ENCODE measurements at places on chromosomes 1 and 21.

DNA sequence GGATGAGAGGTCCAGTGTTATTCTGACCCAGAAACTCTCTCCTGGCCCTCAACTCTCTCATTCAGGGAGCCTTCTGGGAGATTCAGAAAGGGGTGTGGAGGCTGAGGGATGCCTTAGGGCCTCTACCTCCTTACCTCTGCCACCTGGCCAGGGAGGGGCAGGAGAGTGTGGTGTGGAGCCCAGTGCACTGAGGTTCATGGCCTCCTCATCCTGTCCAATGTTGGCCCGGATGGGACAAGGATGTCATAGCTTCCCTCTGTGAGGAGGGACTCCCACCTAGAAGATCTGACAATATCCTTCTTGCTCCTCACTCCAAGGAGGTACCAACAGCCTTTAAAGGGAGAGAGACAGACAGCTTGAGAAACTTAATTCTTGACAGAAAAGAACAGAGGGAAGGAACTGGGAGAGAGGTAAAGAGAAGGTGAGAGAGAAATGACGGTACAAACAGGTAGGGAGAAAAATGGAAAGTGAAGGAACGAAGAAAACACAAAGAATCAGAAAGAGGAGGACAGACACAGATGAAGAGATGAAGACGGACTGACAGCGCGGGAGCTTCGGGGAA, 779 bp downstream of the BEND5 start:
- DNase-seq: no peak

GRCh38 chr21:45261093-45261492, 26.6 kb downstream of the POFUT2 start:
- no peak for DNase-seq

DNA sequence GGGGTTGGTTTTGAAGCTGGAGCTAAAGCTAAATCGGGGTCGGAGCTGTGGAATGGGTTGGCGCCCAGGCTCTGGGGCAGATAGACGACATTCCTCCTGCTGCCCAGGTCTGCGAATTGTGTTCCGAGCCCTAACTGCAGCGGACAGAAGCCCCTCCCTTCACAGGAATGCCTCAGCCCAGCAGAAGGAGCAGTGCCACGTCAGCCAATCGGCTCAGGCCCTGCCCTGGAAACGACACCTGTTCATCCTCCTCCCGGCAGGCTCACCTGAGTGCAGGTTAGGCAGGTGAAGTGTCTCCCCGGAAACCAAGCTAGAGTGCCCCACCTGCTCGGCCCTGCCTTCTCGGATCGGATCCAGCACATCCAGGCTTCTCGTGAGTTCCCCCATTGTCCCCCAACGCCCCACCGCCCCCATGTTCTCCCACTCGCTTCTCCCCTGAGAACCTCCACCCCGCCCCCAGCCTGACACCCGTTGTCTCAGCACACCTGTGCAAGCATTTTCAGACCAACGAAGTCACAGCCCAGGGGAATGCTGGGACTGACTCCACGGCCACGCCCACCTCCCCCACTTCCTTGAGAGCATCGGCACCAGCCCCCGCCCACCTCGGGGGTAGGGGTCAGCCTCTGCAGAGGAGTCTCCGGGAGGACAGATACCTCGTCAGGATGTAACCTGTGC, 775 bp downstream of the TMEM125 start:
- no peak for DNase-seq

- DNase-seq: no peak
Measured at GRCh38 chr1:23376890-23377811, 7.5 kb upstream of the ZNF436 start.

DNA sequence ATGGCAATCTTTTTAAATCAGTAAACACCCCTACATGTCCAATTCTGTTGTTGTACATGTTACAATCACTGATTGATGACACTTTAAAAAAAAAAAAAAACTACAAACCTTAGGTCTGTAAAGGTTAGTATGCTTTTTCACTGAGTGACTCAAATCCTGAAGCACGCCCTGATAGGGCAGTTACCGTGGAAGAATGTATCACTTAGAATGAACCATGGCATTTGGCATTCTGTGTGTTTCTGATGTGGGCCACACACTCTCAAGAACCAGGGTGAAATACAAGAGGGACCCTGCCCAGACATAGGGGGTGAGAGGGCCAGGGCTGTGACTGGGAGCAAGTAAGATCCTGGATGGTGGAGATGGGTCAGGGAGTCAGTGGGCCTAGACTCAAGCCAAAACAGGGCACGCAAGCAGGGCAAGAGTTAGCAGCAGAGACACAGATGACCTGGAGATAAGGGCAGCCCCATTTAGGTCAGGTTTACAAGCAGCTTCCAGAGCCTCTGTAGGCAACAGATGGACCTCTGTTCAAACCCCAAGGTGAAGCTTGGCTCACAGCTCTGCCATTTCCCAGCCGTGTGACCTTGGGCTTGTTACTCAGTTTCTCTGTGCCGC, 47.6 kb upstream of the DMRTB1 start:
- DNase-seq: peak; percentile 21

DNA sequence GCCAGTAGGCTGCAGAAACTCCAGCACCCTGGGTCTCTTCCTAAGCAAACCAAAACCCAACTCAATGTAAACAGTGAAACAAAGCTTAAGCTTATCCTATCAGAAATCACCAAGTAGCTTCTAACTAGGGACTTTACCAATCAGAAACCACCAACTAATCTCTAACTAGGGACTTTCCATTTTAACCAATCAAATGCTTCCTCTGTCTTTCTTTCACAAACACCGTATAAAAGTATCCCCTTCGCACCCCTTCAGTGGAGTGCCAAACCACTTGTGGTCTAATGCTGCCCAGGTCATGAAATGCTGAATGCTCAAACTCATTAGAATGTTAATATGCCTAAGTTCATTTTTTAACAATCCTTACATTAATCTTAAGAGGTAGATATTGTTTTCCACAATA, 250.5 kb upstream of the DUSP10 start:
- no peak for DNase-seq

DNA sequence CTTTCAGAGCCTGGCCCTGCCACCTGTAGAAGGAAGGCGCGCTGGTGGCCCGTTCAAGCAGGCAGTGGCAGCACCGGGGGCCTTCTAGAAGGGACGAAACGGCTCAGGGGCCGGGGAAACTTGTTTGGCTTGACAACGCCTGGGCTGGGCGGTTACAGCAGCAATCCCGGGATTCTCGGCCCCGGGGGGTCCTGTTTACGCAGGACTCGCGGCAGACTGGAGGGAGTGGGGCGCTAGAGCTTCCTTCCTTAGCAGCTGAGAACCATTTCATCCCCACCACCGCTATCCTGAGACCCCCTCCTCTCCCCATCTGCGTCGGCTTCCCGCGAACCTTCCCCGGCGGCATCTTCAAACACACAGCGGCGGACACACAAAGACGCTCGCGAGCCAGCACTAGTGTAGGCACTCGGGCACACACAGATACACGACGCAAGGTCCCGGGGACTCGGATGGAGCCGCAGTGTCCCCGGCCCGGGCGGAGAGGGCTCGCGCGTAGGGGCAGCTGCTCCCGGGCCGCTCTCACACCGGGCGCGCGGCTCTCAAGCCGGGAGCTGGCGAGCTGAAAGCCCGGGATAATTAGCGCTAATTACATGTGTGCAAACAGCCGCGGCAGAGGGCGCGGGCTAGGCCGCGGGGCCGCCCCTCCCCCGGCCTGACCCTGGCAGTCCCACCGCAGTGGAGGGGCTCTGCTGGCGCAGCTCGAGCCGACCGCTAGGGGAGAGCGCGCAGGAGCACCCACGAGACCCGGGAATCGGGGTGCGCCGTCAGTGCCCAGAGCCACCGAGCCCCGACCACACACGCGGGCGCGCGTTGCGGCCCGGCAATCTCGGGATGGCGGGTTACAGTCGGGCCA, 271.4 kb downstream of the FOXD2 start:
- DNase-seq: no peak

GRCh38 chr21:46181436-46181835, 2.8 kb downstream of the SPATC1L start:
- no peak for DNase-seq

DNA sequence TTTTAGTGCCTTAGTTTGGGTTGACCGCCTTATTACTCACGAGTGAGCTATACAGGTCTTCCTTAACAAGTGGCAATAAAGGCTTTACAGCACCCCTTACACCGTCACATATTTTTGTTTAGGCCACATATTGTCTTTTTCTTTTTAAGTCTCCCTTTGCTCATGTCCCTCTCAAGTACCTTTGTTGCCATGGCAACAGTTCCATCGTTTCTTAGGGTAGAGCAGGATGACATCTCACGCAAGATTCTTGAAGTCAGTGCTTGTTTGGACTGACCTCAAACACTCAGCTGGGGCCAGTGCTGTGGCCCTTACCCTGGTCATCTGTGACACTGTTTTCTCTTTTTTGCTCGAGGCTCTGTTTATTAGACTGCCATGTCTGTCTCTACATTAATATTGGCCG, 69.8 kb downstream of the PBX1 start:
- DNase-seq: no peak

DNA sequence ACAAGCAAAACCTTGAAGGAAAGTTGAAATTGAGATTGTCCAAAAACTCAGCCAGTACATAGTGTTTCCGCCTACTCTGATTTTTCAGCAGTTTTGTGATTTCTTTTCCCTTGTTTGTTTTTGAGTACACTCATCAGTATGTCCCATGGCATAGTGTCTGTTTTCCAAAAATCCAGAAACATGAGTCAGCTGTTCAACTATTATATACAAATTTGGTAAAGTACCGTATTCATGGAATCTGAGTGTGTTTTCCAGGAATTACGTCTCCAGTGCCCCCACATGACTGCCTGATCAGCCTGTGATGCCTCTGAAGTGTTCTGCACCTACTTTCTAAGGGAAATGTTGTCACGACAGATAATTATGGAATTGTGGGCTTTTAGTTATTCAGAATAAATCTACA, 186.8 kb downstream of the LTN1 start:
- DNase-seq: no peak

DNA sequence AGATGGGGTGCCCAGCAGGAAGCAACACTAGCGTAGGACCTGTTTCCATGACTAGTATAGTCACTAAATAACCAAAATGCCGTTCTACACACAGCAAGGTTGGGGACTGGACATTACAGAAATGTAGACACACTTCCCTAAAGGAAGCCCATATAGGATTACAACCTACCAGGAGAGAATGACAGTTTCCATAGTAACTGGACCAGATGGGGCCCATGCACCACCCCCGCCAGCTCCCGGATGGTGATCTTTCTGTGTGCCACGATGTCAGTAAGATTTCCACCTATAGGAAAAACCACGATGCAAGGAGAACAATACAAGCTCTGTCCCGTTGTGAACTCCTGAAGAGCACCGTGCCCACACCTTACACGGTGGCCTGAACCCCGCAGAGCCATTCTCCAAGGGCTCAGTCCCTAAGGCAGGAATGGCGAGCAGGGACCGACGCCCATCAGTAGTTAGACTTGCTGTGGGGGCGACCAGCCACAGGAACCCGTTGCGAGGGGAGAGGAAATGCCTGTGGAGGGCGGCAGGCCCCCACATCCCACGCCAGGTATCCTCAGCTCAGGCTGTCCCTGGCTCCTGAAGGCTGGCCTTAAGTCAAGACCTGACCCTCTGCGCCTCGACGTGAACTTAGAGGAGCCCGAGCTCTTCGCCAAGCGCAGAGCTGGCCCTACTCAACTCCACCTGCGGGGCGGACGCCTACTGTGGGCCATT, 13.6 kb upstream of the CEP85 start:
- no peak for DNase-seq

- no peak for DNase-seq
Measured at GRCh38 chr1:40842691-40843090, 19.5 kb downstream of the CITED4 start.

GRCh38 chr1:147904726-147905125, 2.1 kb downstream of the GJA8 start:
- DNase-seq: no peak
